ENCODE measurements at places on chromosomes 6 and 20. TPM values are rescaled to one million over a fixed set of nuclear protein-coding genes. Genes with fewer than 3 reads are reported as not detected.

DNA sequence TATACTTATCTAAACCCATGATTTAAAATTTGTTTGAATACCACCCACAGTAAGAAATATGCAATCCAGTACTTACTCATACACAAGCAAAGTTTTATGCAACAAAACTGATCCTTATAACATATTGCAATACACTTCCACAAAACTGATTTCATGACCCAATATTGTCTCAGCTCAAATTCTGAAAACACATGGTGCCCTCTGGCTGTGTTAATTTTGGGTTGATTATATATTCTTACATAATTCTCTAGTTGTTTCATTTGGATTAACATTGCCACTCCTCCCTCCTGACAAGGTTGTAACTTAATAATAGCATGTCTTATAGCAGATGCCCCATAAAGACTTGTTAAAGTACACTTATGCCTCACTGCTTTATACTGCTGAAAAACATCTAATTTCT lies 73.0 kb upstream of the TULP1 start:
- no peak for DNase-seq

DNA sequence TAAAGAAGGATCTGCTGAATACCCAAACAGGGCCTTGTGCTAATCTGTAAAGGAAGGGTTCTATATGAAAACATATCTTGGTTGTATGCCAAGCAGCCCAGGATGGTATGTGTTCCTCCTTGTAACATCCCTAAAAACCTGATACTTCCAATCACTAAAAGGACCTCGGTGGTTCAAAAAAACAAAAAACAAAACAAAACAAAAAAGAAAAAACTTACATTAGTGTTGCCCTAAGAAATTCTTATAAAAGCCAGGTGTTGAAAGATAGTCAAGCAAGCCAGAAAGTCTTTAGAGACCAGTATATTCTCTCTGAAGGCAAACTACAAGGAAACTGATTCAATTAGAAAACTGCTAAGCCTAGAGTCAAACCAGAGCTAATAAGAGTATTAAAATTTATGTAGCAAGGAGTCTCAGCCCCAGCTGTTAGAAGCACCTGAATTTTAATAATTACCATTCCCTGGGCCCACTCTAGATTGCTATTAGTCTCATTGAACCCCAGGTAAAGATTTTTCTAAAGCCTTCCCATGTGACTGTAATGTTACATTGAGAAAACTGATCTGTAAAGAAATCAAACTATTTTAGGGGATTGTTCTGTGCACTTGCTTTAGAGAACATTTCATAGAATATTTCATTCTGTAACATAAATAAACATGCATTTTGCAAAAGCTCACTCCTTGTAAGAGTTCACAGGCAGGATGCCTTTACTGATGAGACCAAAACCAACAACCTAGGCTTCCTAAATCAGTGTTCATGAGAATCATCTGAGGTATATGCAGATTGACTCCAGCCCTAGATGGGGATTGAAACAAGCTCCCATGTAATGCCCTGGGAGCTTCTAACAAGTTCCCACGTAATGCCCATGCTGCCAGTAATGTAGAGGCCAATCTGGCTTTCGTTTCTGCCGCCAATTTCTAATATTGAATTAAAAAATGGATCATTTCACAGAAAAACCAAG lies 95.2 kb upstream of the BTN3A2 start:
- no peak for DNase-seq

Gene IRF4
- under 0.01 TPM for total RNA-seq

Gene GSTA1
- not detected for total RNA-seq

Gene ARFGEF3
- total RNA-seq = under 0.01 TPM

GRCh38 chr6:12404651-12405050 lies 114.5 kb downstream of the EDN1 start:
- no peak for DNase-seq

Measured in osteoblast (primary cell).